ENCODE measurements at places on chromosomes 3 and 15.

- peaks cover 54% of the 10 kb centered on the region for H3K4me1 ChIP-seq
- H3K27me3 ChIP-seq, result no peaks in the 10 kb centered on the region
- peak overlapping the region; percentile 72 for H3K27ac ChIP-seq
Measured at GRCh38 chr3:63961891-63962290, 49.7 kb upstream of the SCAANT1 start.

DNA sequence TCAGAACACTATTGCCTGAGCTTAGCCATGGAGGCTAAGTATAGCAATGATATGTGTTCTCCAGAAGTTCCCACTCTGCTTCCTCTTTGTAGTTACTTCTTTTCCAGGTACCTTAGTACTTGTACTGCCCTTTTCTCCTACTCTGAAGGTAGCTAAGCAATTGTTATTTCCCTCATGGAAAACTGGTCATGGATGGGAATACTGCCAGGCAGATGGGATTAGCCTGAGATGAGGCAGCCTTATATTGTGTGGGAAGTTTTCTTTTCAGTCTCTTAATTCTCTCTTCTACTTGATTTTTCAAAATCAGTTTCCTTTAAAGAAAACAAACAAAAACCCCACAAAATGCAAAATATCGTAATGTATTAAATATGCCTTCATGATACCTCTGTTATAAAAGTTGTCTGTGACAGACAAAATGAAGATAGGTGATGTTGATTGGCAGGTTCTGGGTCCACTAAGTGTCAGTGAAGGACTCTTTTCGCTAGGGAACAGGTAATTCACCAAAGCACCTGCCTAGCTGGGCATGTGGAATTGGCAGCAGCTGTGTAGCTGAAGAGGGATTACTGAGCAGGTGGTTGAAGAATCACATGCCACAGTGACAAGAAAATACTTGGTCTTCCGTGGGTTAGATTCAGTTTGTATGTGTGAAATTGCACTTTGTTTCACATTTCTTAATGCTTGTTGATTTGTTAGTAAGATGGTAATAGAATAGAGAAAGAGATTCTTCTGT lies 4.1 kb downstream of the ZNF609 start:
- H3K36me3 ChIP-seq, result no peaks in the 10 kb centered on the region
- H3K4me1 ChIP-seq, result peaks cover 68% of the 10 kb centered on the region
- no peak overlapping the region for H3K27ac ChIP-seq
- H3K27me3 ChIP-seq, result no peaks in the 10 kb centered on the region
- DNase-seq, result peak; percentile 19
- no peak overlapping the region for H3K4me3 ChIP-seq

DNA sequence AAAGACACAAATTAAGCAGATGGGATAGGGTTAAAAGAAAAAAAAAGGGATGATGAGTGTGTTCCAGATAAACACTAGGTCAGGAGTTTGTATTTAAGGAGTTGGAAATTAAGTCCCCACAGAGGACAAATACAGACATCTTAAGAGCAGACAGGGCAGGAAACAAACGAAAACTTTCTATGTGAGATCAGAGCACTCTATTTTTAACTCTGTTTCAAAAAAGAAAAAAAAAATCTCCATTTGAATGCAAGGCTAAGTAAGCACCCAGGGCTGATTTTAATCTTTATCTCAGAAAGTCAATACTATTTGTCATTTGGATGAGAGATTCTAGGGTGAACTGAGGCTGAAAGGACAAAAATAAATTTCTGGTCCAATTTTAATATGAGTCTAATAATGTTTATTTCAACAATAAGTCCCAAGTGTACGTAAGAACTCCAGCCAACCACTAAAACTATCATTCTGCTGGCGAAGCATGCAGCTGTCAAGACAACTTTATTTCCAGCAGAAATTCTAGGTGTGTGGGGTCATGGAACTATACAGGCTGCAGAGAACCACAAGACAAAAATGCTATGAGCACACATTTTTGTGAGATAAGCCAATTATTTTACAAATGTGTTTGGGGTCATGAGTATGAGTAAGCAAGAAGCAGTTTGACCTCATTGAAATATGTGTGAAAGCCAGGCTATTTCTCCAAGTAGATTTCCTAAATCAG lies 186.1 kb downstream of the FMN1 start:
- no peak for DNase-seq
- no peaks in the 10 kb centered on the region for H3K4me1 ChIP-seq
- no peaks in the 10 kb centered on the region for H3K27me3 ChIP-seq
- no peak overlapping the region for H3K27ac ChIP-seq
- H3K36me3 ChIP-seq, result no peaks in the 10 kb centered on the region
- no peak overlapping the region for H3K4me3 ChIP-seq

DNA sequence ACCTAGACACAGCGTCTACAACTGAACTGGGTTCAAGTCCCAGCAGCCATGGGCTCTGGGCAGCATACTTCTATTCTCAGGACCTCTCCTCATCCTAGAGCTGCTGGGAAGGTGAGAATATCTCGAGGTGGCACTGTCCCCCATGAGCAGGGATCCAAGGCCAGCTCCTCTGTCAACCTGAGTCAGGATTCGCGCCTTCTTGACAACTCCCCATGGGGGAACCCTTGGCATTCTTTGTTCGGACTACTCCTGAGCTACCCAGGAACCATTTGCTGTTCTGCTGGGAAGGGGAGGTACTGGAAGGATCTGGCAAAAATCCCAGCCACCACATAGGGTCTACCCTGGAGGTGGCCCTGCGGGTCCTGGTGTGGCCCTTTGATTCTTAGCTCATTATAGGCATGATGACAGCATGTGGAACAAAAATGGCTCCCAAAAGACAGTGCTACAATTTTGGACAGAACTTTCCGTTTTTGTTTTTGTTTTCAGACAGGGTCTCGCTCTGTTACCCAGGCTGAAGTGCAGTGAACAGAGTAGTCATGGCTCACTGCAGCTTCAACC lies 22.3 kb downstream of the PLXNB1 start:
- no peaks in the 10 kb centered on the region for H3K4me1 ChIP-seq
- no peak overlapping the region for H3K4me3 ChIP-seq
- no peak overlapping the region for H3K27ac ChIP-seq
- H3K27me3 ChIP-seq, result no peaks in the 10 kb centered on the region
- DNase-seq, result no peak

GRCh38 chr3:149258298-149258697 lies 36.7 kb upstream of the CP start:
- H3K4me1 ChIP-seq, result no peaks in the 10 kb centered on the region
- DNase-seq, result no peak
- no peaks in the 10 kb centered on the region for H3K27me3 ChIP-seq

DNA sequence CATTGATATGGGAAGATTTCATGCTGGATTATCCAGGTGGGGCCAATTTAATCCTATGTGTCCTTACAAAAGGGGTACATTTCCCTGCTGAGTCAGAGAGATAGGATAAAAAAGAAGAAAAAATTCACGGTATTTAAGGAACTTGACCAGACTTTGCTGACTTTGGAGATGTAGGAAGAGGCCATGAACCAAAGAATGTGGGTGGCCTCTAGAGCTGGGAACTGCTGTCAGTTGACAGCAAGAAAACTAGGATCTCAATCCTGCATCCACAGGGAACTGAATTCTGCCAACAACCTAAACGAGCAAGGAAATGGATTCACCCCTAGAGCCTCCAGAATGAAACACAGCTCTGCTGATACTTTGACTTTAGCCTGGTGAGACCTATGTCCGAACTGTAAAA lies 148.1 kb upstream of the SLC24A5 start:
- DNase-seq, result no peak
- H3K27me3 ChIP-seq, result no peaks in the 10 kb centered on the region
- H3K27ac ChIP-seq, result no peak overlapping the region
- no peaks in the 10 kb centered on the region for H3K4me1 ChIP-seq
- no peaks in the 10 kb centered on the region for H3K36me3 ChIP-seq

- no peak overlapping the region for H3K27ac ChIP-seq
- no peaks in the 10 kb centered on the region for H3K27me3 ChIP-seq
- no peak overlapping the region for H3K4me3 ChIP-seq
- no peak for DNase-seq
- H3K36me3 ChIP-seq, result no peaks in the 10 kb centered on the region
Measured at GRCh38 chr3:58557491-58557890, 19.7 kb downstream of the FAM107A start.

GRCh38 chr3:59308001-59308400 lies 258.2 kb upstream of the CFAP20DC start:
- no peaks in the 10 kb centered on the region for H3K27me3 ChIP-seq
- no peak overlapping the region for H3K4me3 ChIP-seq
- no peaks in the 10 kb centered on the region for H3K36me3 ChIP-seq
- no peak for DNase-seq
- no peak overlapping the region for H3K27ac ChIP-seq

- peak; percentile 35 for DNase-seq
- peak overlapping the region; percentile 68 for H3K27ac ChIP-seq
- peaks cover 14% of the 10 kb centered on the region for H3K4me1 ChIP-seq
- no peaks in the 10 kb centered on the region for H3K27me3 ChIP-seq
Measured at GRCh38 chr3:61637088-61638051, 76.0 kb downstream of the PTPRG start.

- DNase-seq, result no peak
- H3K27ac ChIP-seq, result no peak overlapping the region
- H3K36me3 ChIP-seq, result no peaks in the 10 kb centered on the region
- no peaks in the 10 kb centered on the region for H3K27me3 ChIP-seq
- H3K4me3 ChIP-seq, result no peak overlapping the region
- H3K4me1 ChIP-seq, result no peaks in the 10 kb centered on the region
Measured at GRCh38 chr15:29689287-29689986, 132.8 kb downstream of the TJP1 start.

GRCh38 chr15:74616366-74616939 lies 817 bp downstream of the CLK3 start:
- no peaks in the 10 kb centered on the region for H3K27me3 ChIP-seq
- peak overlapping the region; percentile 94 for H3K27ac ChIP-seq
- peaks cover 23% of the 10 kb centered on the region for H3K36me3 ChIP-seq
- DNase-seq, result peak; percentile 51
- peaks cover 43% of the 10 kb centered on the region for H3K4me1 ChIP-seq
- peak overlapping the region; percentile 94 for H3K4me3 ChIP-seq

DNA sequence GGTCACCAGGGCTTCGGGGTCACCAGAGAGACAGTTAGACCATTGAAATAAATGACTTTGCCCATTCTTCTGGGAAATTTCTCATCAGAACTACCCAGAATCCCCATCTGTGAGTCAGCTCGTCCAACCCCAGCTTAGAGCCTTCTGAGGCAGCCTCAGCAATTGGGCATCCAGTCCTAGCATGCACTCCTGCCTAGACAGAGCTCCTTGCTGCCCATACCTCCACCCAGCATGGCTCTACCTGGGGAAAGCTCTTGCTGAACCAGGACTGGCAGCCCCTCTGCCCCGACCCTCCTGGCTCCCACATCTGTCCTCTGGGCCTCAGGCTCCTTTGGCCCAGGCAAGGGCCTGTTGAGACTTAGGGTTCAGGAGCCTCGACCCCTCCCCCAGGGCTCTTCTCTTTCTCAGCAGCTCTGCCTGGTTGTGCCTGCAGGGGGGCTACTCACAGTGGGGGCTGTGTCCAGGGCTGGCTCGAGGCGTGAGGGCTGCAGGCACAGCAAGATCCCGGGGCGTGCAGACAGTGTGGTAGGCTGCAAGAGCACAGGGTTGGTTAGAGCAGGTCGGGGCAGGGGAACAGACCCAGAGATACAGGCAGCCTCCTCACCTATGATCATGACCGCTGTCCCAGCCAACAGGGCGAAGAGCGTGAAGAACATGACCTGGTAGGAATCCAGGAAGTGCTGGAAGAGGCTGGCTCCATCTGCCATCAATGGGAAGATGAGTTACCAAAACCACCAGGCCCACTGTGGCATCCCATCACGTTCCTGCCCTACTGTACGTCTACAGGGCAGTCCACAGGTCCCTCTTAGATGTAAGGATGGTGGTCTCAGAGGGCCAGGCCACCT lies 101.3 kb downstream of the NUP210 start:
- DNase-seq, result no peak
- no peaks in the 10 kb centered on the region for H3K27me3 ChIP-seq
- no peak overlapping the region for H3K27ac ChIP-seq
- no peaks in the 10 kb centered on the region for H3K36me3 ChIP-seq
- no peaks in the 10 kb centered on the region for H3K4me1 ChIP-seq

GRCh38 chr3:151969026-151969642 lies 95.7 kb downstream of the SUCNR1 start:
- H3K36me3 ChIP-seq, result no peaks in the 10 kb centered on the region
- DNase-seq, result no peak
- H3K4me3 ChIP-seq, result no peak overlapping the region

GRCh38 chr3:175267121-175267531 lies 408.0 kb downstream of the NAALADL2 start:
- DNase-seq, result no peak
- no peak overlapping the region for H3K27ac ChIP-seq
- H3K27me3 ChIP-seq, result no peaks in the 10 kb centered on the region
- H3K4me3 ChIP-seq, result no peak overlapping the region
- no peaks in the 10 kb centered on the region for H3K36me3 ChIP-seq
- no peaks in the 10 kb centered on the region for H3K4me1 ChIP-seq

DNA sequence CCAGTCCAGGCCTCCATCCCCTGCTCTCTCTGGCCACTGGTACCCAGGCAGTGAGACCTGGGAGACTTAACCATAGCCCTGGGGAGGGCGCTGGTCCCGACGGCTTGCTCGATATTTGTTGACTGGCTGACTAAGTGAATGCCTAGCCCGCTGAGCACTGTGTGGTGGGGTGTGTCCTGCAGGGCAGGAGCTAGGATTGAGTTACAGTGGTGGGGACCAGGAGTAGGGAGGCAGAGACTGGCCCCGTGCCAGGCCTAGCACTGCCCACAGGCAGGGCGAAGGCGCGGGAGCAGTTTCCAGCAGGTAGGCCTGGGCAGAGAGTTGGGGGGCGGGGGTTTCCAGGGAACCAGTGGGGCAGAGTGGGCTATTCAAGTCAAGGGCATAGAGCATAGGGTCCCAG lies at the start of gene VILL:
Gene VILL (plus strand): TSS at position 260 of the 400 bp plus-strand sequence. CDS start 2,887 bp downstream, outside the sequence.
- H3K36me3 ChIP-seq, result no peaks in the 10 kb centered on the region
- H3K27ac ChIP-seq, result no peak within 1 kb of the TSS
- no peak for DNase-seq

DNA sequence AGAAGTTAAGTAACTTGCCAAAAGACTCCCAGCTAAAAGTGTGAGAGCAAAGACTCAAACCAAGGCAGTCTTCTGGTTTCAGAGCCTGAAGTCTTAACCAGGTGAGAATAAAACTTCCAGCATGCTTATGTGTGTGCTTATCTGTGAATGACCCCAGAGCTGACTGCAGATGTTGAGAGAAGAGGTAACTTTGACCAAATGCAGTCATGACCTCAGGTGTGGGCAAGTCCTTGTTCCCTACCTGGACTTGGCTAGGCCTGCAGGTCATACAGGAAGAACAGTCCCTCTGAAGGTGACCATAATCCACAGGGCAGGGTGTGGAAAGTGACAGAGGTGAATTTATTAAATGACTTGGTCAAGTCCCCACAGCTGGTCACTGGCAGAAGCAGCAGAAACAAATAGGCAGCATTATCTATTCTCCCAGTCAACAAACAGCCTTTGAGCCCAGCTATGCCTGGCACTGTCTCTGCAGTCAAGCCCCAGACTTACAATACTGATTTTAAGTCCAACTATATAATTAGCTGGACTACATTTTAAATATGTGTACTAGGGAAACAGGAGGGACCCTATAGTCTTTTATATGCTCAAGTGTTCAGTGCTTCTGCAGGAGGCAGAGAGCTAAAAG lies 3.0 kb upstream of the CPEB1 start:
- no peak for DNase-seq
- no peaks in the 10 kb centered on the region for H3K36me3 ChIP-seq
- peaks cover 17% of the 10 kb centered on the region for H3K4me1 ChIP-seq
- no peak overlapping the region for H3K27ac ChIP-seq

- H3K36me3 ChIP-seq, result no peaks in the 10 kb centered on the region
- H3K4me3 ChIP-seq, result no peak overlapping the region
- DNase-seq, result no peak
Measured at GRCh38 chr15:88376574-88377174, 90.5 kb downstream of the MRPL46 start.
